ENCODE measurements at places on chromosomes 1 and 21.

DNA sequence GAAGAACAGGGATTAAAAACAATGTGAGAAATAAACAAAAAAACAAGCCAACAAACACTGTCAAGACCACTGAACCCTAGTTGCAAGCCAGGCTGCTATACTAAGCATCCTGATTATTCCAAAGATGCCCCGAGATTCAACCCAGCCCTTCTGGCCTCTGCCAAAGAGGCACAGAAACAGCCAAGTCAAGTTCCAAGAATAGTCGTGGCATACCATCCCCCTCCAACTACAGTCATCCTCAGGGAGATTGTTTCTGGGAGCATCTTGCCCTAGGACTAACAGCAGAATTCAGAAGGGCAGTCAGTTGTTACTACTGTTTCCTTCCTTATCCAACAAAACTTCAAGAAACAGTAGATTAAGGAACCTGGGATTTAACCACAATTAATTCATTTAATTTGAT, 52.3 kb downstream of the ABL2 start:
- no peak for DNase-seq

- no peak for DNase-seq
Observed at GRCh38 chr1:7334475-7335035, 436.5 kb upstream of the VAMP3 start.

GRCh38 chr1:59703918-59704378, 110.8 kb upstream of the HOOK1 start:
- DNase-seq = no peak

- no peak for DNase-seq
Observed at GRCh38 chr1:70140894-70141293, 64.5 kb downstream of the LRRC40 start.

DNA sequence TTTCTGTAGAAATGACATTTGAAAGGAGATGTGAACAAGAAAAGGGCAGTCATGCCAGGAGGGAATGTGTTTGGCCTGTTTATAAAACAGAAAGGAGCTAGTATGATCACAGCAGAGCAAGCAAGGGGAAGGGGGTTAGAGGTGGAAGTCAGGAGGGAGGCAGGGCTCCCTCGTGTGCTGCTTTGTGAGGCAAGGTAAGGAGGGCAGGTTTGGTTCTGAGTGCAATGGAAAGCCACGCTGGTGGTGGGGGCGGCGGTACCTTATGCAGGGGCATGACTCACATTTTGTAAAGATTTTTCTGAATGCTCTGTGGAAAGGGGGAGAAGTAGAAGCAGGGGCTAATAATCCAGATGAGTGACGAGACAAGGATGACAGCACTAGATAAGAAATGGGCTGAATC, 197.5 kb upstream of the C8B start:
- DNase-seq = no peak

DNA sequence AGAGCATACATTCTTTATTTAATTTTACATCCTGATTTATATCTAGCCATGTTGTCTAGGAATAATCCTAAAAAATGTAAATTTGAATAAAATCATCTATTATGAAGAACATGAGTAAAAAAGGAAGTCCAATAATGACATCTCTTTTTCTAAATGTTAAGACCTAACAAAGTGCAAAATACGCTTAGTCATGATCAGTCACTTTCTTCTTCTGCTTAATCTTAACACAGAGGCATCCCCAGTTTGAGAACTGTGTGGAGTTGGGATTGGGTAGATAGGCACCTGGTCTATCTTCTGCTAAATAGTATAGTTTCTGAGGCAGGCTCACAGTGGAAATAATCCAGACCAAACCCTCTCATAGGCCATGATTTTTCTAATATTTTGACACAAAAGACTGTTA, 311.7 kb upstream of the LRRC7 start:
- no peak for DNase-seq

GRCh38 chr1:100607628-100608240, 69.8 kb downstream of the GPR88 start:
- no peak for DNase-seq

DNA sequence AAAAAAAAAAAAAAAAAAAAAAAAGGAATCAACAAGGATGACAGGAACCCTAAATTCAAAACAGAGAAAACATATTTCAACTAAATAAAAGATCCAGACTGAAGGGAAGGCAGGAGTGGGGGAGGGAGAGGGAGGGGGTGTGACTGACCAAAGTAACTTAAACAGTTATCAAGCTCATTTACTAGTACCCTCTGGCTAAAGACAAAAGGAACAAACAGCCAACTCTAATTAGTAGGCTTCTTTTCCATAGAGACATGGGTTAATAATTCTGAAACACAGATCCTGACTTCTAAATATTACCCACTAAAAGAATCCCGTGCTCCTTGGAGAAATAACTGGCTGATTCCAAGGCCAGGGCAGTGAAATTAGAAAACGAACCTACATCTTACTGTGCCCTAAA, 23.8 kb downstream of the USP48 start:
- no peak for DNase-seq

DNA sequence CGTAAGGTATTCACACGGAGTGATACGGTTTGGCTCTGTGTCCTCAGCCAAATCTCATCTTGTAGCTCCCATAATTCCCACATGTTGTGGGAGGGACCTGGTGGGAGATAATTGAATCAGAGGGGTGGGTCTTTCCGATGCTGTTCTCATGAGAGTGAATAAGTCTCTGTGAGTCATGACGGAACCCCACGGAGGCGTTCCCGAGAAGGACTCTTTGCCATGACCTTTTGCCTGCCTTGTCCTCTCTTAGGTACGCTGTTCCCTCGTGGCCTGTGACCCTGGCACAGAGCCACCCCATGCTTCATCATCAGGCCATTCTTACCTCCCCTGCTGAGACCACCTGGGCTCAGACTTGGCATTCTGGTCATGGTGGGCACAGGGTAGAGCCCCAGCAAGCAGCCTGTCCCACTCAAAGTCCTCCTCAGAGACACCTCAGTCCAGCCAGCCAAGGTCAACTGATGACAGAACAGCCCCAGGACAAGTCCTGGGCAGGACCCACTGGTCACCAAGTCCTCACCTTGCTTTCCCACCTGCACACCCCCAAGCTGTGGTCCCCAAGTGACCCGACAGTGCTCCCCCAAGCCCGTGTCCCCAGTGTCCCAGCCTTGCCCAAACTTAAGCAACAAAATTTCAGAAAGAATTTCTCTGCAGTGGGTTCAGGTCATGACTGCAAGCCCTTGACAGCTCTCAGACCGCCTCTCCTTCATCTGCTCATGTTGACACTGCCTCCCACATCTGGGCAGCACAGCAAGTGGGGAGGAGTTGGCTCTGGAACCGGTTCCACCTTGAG, 158.4 kb downstream of the ACTL8 start:
- DNase-seq = no peak

Measured in stimulated activated CD8-positive, alpha-beta memory T cell treated with anti-CD3 and anti-CD28 coated beads, Interleukin-7, amount 100 ng/mL, for 1 hour (primary cell).